ENCODE measurements at places on chromosomes 2 and 18. TPM values are rescaled to one million over a fixed set of nuclear protein-coding genes. Genes with fewer than 3 reads are reported as not detected.

DNA sequence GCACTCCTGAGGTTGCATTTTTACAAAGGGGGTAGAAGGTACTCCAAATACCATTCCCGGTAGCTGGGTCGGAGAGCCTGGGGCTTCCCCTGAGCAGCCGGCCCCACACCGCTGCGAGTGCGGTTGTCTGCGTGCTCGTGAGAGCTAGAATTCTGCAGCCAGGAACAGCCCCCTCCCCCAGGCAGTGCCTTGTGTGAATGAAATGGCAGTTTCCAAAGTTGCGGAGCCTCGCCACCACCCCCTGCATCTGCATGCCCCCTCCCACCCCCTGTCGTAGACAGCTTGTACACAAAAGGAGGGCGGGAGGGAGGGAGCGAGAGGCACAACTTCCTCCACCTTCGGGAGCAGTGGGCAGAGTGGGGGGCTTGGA lies 1.1 kb downstream of the MYCN start:
- no peak for DNase-seq

Gene REG1A
- total RNA-seq: 0.52 TPM

DNA sequence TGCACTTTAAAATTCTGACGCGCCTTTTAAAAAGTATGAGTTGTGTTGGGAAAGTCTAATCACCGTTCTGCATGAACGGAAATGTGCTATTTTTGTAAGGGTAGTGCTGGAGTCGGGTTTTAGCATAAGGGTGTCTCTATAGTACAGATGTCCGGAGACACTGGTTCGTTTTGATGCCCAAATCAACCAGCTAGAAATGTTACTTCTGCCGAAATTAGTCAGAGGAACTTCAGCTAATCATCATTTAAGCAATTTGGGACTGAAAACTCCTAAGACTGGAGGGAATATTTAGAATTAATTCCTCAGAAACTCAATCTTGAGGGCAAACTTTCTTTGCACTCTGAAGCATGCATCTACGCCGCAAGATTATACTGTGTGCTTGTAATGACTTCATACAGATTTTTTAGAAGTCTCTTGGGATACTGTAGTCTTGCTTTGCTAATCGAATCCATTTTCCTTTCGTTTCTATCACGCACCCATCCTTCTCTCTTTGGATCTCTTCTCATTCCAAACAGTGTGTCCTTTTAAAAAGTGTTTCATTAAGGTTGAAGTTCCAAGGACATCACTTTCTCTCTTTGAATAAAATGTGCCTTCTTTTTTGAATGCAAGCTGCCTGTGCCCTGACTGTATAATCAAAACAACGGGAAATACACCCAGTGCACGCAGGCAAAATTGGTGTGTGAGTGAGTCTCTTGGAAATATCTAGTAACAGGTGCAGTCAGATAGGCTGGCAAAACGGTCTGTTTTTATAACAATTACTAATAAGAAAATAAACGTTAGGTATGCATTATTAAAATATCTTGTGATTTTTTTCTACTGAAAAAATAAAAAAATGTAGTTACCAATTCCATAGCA lies 270.9 kb upstream of the TCF4 start:
- DNase-seq: no peak

DNA sequence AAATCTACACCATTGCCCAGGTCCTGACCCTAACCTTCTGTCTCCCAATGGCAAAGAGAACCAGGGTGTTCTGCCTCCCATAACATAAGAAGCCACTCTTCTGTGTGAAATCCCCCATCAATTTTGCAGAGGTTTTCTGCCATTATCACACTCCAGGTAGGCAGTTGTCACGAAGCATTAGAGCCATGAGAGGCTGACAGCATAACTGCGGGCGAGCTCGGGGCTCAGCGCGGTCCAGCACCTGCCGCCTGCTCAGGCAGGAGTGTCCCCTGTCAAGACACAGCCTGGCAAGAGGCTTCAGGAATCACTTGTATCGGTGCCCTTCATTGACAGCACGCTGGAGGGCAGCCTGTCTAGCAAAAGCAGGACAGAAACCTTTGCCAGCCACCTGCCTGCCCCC lies 251.2 kb downstream of the SATB2 start:
- DNase-seq: no peak

DNA sequence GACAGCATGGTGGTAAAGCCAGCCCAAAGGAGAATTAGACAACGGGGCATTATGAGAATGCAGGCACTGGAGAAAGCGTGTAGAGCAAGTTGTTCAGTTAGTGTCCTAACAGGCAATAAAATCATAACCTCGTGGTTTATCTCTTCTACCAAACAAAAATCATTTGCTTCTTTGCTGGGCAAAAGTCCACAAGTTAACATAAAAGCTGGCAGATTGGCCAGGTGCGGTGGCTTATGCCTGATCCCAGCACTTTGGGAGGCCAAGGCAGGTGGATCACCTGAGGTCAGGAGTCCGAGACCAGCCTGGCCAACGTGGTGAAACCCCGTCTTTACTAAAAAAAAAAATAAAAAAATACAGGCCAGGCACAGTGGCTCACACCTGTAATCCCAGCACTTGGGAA lies 364.1 kb downstream of the SETBP1 start:
- no peak for DNase-seq

DNA sequence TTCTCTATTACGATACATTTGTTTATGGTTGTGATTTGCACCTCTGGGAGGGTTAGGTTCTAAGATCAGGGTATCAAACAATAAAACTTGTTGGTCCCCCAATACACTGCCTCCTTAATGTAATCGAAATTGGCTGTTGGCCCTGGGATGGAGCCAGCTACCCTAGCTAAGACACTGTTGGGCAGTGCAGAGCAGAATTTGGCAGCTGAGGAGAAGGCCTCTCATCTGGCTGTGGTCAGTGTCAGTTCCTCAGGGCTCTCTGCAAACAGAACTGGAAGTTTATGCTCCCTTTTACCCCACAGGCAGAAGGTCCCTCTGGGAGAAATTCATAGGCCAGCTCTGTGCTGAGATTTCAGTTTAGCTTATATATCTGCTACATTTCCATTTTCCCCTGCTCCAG lies 8.6 kb upstream of the HAAO start:
- DNase-seq: peak; percentile 26
